ENCODE measurements at places on chromosomes 5 and 9.

DNA sequence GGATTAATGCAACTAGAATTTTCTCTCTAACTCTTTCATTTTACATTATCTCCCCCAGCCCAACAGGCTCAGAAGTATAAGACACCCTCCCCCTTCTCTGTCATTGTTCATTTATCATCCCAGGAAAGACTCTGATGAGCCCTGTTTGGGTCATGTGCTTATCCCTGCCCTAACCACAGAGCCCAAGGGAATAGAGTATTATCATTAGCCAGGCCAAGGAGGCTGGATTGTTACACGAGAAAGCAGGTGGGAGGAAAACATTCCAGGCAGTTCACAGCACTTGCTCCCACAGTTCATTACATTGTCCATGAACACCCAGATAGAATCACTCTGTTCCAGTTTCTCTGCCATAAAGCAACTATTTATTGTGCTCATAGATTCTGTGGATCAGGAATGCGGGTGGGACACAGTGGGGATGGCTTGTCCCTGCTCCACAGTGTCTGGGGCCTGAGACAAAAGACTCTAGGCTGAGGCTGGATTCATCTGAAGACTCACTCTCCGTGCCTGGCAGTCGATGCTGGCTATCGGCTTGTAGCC, 59.5 kb upstream of the TMEM215 start:
- no peak for DNase-seq

DNA sequence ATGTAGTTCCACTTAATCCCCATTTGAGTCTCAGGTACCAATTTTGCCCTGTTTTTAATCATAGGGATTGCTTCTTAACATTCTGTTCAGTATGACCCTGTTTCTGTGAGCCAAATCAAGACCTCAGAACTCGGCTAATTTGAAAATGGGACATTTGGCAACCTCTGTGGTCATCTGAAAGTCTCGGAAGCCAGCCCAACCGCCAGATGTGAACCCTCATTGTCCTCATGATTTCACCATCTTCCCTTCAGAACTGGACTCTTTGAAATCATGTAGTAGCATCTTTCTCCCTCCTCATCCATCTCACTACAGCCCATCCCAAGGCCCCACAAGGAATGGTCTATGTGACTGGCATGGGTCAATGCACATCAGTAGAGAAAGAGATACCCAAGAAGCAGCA, 88.9 kb downstream of the S1PR3 start:
- no peak for DNase-seq

GRCh38 chr5:170049713-170050112, 56.0 kb upstream of the FOXI1 start:
- no peak for DNase-seq

DNA sequence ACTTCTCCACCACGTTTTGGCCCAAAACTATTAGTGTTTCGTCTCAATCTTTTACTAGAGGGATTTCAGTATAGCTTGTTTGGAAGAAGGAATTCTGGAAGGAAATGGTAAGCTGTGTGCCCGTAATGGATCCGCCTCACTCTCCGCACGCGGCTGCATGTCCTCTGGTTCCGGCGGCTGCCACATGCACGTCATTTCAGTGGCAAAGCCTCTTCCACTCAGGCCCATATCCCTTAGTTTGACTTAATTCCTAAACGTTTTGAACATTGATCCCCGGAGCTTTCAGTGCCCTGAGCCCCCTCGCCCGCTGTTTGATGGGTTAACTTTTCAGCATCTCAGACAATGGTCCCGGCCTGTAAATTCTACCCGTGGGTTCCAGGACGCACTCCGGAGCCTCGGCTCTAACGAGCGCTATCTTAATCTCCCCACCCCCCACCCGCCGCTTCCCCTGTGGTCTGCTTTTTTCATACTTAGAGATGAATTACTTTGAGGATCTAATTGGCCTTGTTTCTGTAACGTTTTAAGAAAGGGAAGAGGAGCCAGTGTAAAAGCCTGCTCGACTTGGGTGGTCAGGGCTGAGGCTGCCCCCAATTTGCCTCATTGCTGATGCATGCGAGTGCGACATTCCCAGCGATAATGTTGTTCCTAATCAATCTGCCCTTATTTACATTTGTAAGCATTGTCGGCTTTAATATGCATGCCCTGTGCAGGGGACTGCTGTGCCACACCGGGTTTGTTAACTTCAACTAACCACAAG, 4.6 kb downstream of the PTCH1 start:
- no peak for DNase-seq

DNA sequence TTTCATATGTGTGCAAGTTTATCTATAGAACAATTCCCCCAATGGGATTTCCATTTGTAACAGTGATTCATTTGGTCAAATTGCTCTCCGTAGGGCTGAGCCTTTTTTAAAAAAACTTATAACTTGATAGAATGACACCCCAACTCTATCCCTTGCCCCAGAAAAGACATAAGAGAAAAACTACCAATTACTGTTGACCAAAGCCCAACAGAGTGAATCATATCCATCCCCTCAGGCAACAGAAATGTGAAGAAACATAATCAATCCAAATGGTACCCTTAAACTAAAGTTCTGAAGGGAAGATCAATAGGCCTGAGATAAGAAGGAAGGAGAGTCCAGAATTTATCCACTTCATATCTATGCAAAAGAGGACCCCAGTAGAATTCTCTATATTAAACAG, 17.8 kb downstream of the TICAM2 start:
- no peak for DNase-seq

- DNase-seq = no peak
Observed at GRCh38 chr9:19113964-19114679, 11.4 kb upstream of the HAUS6 start.

GRCh38 chr9:85248514-85249312, 493.0 kb downstream of the AGTPBP1 start:
- DNase-seq = no peak

- no peak for DNase-seq
Observed at GRCh38 chr9:21653091-21653490, 149.3 kb upstream of the MTAP start.

DNA sequence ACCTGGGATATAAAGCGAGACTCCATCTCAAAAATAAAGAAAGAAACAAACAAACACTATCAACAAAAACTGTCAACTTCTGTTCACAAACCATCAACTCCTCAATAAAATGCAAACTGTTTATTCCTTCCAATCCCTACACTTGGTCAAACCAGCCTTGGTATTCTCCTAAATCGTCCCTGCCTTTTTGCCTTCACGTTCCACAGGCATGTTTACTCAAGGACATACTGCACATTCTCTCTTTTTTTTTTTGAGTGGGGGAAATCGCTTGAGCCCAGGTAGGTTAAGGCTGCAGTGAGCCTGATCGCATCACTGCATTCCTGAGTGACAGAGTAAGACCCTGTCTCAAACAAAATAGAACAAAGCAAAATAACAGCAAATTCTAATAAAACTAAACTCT, 13.0 kb downstream of the UBAP2 start:
- no peak for DNase-seq

DNA sequence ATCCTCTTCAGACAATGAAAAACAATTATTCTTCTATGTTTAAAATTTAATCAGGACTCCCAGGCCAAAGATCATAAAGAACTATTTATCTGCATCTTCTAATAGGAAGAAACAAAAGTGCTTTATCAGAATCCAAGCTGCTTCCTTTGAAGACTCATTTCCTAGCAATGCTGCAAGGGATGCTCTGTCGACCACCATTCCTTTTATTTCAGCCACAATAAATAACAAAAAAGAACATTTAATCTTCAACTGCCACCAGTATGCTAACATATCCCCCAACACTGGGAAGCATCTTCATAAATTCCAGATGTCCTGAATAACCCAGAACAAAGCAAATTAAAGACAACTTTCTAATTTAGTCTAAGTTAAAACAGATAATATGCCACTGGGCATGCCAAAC, 68.7 kb downstream of the PKD2L2 start:
- DNase-seq = no peak

DNA sequence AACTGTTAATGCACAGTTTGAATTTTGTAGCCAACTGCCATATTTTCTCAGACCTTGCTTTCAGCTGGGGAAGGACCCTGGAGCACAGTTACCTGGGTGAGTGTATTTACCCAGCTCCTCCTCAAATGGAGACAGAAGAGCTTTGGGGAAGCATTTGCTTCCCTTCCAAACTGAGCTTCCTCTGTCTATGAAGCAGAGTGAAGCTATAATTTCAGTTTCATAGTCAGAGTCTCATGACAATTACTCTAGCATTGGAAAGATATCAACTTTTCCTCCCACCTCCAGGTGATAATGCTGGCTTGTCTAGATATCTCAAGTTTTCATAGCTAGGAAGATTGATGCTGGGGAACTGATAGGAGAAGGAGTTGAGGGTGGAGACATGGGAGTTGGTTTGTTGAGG, 406.4 kb upstream of the CLINT1 start:
- DNase-seq = no peak

- no peak for DNase-seq
Observed at GRCh38 chr9:137198051-137198901, 2.3 kb downstream of the TPRN start.

DNA sequence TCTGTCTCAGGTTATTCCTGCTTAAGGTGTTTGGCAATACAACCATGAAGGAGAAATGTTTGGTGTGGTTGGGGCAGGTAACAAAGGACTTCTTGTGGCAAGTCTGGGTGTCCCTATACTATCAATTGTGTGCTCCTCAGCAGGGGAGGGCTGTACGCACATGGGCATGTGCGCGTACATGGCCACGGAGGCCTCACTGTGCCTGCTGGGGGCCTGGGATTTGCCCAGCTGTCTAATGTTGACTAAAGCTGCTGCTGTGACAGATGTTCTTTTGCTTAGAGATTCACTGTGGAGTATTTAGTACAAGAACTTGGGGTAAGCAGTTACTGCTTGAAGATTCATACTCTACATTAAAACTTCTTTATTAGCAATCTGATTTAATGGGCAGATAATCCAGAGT, 97.5 kb downstream of the HSPA4 start:
- DNase-seq = no peak

GRCh38 chr9:78357165-78357873, 60.4 kb downstream of the PSAT1 start:
- no peak for DNase-seq

DNA sequence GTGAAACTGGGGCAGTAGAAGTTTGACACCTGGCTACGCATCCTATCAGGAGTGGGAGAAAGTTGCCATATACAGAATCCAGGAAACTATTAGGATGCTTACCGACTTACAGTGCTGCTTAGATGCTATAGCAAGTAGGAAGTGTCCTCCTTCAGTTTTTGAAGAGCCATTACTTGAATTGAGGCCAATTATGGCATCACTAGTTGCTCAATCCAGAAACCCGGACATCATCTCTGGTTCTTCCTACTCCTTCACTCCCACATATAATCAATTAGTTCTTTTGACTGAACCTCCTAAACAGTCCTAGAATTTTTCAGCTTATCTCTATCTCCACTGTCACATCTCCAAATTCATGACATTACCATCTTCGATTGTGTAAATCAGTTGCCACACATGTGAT, 41.8 kb upstream of the UGCG start:
- DNase-seq = no peak

GRCh38 chr5:143434261-143435209, 31.0 kb upstream of the NR3C1 start:
- DNase-seq = no peak

DNA sequence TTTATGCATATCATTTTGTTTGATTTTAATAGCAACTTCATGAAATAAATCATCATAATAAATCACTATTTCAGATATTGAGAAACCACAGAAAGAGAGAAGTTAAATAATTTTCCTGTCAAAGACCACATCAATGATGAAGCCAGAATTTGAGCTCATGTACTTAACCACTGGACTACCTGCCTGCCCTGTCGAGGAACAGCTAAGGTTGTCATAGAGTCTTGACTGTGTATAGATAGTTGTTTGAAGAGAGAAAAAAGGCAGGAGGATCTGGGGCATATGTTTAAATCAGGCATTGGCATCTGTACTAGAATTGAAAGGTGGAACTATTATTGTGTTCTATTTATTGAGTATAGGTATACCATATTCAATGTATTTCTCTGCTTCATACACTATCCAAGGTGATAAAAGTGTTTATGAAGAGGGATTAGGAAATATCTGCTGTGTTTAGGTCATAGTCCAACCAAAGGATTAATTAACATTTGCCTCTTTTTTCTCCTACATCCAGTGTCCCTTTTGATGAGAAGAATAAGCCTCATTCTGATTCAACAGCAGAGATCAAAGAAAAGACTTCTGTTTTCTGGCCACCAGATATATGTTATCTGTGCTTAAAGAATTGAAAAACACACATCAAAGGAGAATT, 37.3 kb upstream of the CDKN2B start:
- DNase-seq = no peak

DNA sequence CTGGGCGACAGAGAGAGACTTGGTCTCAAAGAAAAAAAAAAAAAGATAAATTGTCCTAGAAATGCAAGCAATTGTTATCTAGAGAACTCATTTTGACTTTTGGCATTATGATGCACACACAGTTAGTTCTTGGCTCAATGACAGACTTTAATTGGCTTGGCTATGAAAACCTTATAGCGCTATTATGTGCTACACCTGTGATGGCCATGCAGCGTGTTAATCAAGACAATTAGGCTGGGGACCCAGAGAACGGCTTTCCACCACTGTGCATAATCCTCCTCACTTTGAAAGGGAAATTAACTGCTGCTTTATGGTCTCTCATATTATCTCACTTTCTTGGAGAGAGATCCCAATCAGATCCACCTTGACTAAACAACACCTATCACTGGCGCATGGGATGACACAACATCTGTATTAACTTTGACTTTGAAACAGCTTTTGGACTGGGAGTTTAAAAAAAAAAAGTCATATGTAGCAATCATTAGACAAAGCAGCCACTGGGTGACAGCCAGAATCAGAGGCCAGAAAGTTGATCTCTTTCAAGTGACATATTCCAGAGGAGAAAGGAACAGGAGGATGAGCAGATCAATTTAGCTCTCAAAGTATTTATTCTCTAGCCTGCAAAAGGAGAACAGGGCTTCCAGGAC, 132.5 kb downstream of the PPP2R2B start:
- no peak for DNase-seq

DNA sequence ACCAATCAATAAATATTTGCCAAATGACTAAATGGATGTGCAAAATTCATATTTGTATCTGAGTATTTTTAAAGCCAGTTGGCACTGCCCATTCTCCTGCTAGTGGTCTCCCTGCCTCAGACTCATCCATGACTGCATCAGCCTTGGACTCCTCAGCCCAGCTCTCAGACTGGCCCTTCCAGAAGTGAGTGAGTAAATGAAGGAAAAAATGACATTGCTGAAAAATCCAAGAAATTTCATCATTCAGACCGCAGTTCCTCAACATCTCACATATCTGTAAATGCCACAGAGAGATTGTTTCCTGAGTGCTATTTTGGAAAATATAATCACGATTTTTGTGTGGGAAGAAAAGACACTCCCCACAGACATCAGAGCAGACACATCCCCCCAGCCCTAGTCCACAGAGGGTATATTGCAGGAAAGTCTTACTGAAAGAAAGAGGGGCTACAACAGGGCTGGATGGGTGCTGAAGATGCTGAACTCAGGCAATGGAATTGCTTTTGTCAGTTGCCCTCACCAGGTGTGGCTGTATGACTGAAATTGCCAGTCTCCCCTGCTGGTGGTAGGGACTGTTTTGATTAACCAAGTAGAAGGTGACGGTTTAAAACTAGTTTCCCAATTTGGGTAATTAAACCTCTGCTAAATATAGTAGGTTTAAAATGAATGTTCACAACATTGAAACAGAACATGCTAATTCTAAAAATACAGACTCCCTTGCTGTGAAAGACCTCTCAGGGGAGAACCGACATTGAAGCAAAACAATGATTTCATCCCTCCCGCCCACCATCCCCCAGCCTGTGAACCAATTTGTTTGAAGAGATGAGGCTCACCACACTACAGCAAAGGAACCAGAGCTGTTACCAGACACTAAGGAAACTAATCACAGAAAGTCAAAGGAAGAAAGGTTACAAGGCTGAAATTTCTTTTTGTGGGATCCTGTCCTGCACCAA, 158.8 kb downstream of the DEPDC1B start:
- no peak for DNase-seq

- no peak for DNase-seq
Observed at GRCh38 chr9:37549527-37549926, 26.7 kb downstream of the FBXO10 start.

All from stimulated activated CD8-positive, alpha-beta memory T cell treated with anti-CD3 and anti-CD28 coated beads, Interleukin-4, amount 100 ng/mL, for 4 hours (primary cell).